ENCODE measurements at places on chromosomes 1 and 21. TPM values are rescaled to one million over a fixed set of nuclear protein-coding genes. Genes with fewer than 3 reads are reported as not detected.

GRCh38 chr1:115116512-115116911 is 27.2 kb upstream of the TSPAN2 start:
- DNase-seq = no peak

DNA sequence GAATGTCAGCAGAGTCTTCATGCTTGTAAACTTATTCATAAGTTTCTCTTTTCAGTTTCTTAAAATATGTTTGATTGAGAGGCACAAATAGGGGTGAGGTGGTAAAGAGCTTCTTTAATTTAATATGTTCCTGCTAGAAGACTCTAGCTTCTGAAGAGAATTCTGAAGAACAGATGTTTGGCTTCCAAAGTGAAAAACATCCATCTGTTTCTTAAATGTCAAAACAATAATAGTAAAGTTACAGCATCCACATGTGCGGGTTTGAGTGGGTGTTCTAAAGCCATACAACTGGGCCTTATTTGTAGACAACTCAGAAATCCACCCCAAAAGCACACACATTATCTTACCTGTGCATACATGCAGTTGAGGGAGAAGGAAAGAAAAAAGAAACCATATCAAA is 144.0 kb upstream of the ADGRL4 start:
- no peak for DNase-seq

C1orf226 gene
- 6.3 TPM for total RNA-seq

DNA sequence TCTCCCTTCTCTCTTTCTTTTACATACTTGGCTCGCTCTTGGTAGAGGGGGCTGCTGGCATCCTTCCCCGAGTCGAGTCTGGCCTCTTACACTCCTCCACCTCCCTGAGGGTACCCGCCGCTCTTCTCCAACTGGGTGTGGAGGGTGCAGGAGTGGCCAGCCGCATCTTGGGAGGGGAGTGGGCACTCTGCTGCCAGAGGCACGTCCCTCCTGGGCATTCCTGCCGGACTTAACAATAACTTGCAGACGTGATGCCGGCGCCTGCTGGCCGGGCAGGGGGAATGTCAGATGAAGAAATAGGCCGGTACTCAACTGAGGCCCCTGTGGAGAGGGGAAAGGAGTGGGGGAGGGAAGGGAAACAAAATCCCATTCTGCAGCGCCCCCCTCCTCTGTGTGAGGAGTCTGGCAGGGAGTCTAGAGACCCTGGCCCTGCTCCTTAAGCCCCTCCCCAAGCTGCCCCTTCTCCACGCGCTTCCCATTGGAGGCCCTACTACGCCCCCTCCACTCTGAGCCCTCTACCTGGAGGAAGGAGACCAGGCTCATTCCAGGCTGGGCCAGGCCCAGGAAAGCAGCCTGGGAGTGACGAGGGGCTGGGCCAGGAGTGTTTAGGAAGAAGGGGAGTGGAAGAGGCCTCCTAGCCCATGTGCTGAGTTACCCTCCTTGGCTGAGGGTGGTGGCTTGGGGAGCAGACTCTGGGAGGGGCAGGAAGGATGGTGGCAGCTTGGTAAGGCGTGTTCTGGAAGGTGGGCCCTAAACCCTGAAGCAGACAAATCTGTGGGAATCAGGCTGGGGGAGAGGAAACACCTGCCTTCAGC is 1.8 kb downstream of the ATP2B4 start:
- peak; percentile 64 for DNase-seq

KCNT2 gene
- 3.7 TPM for total RNA-seq

- no peak for DNase-seq
Measured at GRCh38 chr1:63124666-63125191, 197.6 kb upstream of the FOXD3 start.

DNA sequence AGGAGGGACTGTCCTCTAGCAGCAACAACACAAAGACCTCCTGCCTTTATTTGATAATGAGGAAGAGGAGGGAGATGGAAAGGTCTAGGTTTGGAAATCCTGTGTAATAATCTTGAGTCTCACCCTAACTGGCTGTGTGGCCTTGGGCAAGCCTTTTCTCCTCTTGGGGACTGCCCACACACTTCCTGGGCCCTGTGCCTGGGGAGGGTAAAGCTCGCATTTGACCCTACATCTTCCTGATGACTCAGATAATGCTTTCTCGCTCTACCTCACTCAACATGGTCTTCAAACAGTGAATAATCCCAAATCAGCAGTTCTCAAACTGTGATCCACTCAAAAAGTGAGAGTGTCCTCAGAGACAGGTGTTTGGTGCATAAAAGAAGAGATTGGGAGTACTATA is 81.2 kb downstream of the VWA5B1 start:
- no peak for DNase-seq

DNA sequence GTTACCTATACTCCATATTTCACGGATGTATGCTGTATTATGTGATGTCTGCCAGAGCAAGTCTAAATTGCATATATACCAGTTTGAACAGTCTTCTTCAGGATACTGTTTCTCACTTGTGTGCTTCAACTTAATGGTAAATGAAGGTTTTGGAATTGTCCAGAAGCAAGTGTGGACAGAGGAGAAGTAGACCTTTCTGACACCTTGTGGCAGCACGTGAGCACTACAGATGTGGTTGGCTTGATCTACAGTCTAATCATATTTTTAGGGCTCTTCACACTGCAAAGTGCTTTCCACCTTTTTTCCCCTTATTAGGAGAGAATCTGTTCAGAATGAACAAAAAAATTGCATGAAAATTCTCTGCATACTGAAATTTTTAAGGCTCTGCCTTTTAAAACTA is 10.9 kb downstream of the MORC3 start:
- no peak for DNase-seq

DNA sequence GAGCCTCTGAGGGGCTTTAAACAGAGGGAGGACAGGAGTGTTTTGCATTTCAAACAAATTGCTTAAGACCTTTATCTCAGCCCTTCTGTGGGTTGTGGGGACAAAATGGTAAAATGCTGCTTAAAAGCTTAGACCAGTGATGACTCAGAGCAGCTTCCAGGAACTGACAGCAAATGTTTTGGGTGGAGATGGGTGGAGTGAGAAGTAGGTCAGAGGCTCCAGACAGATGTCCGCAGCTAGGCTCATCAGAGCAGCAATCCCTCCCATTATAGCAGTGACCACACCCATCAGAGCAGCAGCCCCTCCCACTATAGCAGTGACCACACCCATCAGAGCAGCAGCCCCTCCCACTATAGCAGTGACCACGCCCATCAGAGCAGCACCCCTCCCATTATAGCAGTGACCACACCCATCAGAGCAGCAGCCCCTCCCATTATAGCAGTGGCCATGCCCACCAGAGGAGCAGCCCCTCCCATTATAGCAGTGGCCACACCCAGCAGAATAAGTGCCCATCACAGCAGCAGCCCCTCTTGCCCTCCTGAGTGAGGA is 532.2 kb downstream of the MATN1 start:
- DNase-seq = no peak

NUP210L gene
- 1.7 TPM for total RNA-seq

C1QB gene
- total RNA-seq = 1,524 TPM

DNA sequence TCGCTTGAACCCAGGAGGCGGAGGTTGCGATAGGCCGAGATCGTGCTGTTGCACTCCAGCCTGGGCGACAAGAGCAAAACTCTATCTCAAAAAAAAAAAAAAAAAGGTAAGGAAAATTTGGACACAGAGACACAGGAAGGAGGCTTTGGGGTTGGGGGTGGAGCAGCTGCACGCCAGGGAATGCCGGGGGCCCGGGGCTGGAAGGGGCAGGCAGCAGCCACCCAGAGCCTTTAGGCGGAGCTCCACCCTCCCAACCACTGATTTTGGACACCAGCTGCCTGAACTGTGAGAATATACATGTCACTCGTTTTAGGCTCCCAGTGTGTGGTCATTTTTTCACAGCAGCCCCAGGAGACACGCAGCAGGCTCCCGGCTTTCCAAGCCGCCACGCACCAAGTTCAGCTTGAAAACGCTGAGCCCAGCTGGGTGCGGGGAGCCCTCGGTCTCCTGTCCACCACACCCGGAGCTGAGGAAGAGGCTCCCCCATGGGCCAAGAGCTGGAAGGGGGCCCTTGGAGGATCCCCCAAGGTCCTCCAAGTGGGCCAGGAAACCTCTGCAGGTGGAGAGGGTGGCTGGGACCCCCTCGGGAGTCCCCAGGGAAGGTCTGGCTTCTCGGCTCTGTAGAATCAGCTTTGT is 5.9 kb upstream of the FAAP20 start:
- no peak for DNase-seq
